ENCODE measurements at places on chromosomes 2 and 18. TPM values are rescaled to one million over a fixed set of nuclear protein-coding genes. Genes with fewer than 3 reads are reported as not detected.

The COQ10B gene
- 39.7 TPM for total RNA-seq

The ADAM23 gene
- total RNA-seq: 1.1 TPM

The IL1B gene
- 13.5 TPM for total RNA-seq

The IL1RL2 gene
- total RNA-seq: not detected

The TUBB8B gene
- total RNA-seq: not detected

The PDCD1 gene
- not detected for total RNA-seq

The ASXL3 gene
- 0.29 TPM for total RNA-seq

The LYPD6 gene
- 8.5 TPM for total RNA-seq

The ZSWIM2 gene
- total RNA-seq: not detected

The CCDC141 gene
- total RNA-seq: not detected

GRCh38 chr2:114406347-114406746 lies 36.1 kb upstream of the DPP10 start:
- DNase-seq: no peak

DNA sequence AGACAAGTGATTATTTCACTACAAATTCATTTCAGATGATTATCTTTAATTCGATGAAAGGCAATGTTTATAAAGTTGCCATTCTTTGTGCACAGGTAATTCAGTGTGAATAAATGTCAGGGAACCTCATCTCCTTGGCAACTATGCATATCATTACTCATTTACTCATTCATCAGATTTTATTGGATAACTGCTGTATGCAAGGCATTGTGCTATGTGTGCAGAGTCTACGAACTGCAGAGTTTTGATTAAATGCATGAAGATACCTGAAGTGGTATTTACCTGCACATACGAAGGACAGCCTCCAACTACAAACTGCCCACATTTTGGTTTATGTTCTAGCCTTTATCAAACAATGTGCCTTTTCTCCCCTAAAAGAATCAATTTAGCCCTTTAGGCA lies 3.5 kb downstream of the RND3 start:
- no peak for DNase-seq

- DNase-seq: no peak
These were observed 8.3 kb downstream of the ANXA4 start for GRCh38 chr2:69750246-69750645.

GRCh38 chr2:226733189-226733858 lies 66.3 kb downstream of the IRS1 start:
- DNase-seq: no peak

GRCh38 chr2:226721541-226721940 lies 78.1 kb downstream of the IRS1 start:
- no peak for DNase-seq

- DNase-seq: no peak
These were observed 69.7 kb upstream of the ACKR3 start for GRCh38 chr2:236499691-236500578.

- DNase-seq: no peak
These were observed 482.0 kb downstream of the BCL11A start for GRCh38 chr2:60071490-60071831.

DNA sequence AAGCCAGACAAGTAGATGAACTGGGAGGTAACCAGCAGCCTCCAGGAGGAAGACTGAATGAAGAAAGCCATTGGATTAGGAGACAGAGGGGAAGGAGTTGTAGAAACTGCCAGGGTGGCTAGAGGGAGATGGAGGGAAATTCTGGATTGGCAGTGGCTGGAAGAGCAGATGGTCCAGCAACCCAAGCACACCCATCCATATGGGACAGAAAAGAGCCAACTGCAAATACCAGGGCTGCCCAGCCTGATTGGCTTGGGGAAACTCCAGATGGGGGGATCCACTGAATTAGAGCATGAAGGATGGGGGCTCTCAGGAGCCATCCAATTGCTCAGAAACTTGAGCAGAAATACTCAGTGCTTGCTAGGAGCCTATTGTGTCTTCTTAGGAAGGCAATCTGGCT lies 173.5 kb upstream of the EPB41L3 start:
- DNase-seq: no peak

DNA sequence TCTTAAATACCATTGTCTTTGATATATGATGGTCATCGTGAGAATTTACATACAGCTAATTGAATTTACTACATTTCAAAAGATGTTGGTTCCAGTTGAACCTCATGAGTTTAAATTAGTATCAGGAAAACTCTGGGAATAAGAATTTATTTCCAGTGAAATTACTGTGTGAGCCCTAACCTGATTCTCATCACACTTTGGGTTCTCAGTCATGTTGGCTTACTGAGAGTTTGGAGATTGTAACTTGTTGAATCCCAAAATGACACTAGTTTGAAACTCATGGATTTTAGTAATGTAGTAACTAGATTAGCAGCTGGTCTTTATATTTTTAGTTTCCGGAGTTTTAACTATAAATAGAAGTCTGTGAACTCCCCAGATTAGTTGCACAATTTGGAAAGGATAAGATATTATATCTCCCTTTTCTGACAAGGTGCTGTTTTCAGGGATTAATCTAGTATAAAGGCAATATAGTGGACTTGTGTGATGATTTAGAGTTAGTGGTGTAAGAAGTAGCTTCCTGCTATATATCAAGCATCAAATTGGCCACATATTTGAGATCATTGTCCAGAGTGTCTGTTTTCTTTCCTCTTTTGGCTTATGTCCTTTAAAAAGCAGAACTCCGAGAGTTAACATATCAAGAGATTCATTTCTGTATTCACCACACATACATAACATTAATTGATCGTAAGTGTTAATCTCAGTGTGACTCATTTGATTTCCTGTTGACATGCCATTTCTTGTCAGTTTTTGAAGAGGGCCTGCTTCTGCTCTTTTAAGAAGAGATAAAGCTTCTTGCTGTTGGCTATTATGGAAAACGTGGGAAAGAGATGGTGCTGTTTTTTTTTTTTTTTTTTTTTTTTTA lies 15.7 kb downstream of the NDUFV2 start:
- no peak for DNase-seq

DNA sequence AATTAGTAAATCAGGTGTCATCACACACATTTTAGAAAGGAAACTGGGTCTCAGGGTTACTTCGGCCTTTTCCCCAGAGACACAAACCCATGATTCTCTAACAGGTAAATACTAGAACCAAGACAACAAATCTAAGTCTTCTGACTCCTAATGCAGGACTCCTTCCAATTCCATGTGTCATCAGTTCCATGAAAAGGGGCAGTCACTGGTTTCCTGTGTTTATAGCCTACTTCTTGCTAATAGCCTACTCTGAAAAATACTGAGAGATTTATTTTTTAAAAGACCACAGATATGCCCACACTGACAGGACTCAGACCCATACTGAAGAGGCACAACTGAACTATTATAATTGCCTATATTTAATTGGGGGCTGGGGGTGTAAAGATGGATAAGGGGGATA lies 33.0 kb downstream of the RAB1A start:
- DNase-seq: no peak

- no peak for DNase-seq
These were observed 146.6 kb downstream of the HAUS1 start for GRCh38 chr18:46250812-46251173.

DNA sequence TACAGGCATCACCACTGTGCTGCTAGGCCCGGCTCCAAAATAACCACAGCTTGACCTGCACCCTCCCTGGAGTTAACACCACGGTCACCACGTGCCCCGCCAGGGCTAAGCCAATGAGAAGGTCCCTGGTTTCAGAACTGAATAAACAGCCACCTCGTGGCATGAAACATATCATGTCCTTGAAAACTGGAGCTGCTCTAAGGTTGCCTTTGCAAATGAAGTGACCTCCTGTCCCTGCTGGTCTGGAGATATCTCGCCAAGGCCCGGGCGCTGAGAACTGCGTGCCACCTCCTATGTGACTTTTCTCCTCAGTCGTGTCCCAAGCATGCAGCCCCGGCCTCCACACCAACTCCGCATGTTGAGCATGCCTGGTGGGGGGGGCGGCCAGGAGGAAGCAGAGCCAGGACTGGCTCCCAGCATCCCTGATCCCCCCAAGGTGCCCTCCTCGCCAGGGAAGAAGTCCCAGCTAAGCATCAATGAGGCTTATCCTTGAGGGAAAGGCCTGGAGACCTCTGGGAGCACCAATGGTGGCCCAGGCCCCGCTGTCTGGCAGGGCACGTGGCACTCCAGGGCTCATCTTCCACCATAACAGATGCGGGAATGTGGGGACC lies 16.3 kb upstream of the KCNG2 start:
- no peak for DNase-seq

DNA sequence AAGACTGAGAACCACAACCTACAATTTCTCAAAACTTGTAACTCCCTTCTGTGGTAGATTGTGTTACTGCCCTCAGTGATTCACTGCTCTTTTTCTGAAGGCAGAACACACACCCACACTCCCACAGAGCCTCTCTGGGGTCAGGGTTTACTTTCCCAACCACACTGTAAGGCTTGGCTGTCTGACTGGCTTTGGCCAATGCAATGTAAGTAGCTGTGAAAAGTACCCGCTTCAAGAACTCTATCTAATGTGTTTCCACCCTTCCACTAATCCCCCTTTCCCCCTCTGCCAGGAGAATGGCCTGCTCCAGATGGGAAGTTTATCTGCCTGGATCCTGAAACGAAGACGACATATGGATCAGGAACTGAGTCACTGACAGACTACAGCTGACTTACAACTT lies 222.7 kb downstream of the CDH2 start:
- DNase-seq: peak; percentile 32

GRCh38 chr2:73267008-73267407 lies 17.3 kb downstream of the FBXO41 start:
- DNase-seq: no peak

DNA sequence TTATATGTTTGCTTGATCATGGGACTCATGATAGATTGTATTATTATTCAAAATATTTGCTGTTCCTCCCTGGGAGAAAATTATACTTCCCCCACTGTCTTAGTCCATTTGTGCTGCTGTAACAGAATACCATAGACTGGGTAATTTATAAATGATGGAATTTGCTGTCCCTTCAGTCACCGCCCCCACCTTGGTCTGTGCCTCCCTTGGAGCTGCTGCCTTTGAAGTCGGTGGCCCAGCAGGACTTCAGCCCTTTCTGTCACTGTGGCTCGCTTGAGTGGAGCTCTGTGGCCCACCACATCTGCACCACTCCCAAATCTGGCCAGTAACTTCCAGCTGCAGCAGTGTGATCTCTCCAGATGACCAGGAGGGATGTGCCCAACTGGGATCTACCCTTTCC lies 200.8 kb downstream of the AGPS start:
- DNase-seq: no peak

DNA sequence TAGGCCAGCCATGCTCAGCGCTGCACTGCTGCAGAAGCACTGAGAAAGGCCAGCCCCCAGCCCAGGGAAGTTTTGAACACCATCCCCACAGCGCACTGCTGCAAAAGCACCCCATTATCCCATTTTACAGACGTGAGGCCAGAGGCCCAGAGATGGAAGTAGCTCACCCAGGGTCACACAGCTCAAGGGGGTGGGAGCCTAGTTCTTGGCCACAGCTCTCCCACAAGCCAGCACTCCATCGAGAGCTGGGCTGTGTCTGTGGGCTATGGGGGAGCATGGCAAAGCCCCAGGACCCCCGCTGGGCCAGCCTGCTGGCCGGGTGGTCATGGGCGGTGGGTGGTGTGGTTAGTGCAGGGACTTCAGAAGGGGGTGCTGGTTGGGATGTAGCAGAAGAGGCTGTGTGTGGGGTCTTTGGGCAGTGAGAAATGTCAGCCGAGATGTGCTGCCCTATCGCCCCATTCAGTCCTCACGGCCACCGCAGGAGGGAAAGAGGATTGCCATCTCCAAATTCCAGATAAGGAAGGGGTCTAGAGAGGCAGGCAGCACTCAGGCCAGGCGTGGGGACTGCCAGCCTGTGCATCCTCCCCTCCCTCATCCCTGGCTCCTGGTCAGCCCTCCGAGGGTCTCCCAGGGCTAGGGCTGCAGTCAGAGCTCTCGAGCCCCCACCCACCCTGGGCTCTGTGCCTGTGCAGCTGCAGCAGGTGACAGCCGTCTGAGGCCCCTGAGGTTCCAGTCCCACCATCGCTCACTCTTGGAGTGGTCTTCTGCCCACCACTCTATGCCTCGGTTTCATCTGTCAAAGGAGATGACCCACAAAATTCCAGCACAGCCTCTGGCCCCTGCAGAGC lies 17.0 kb upstream of the GPR17 start:
- DNase-seq: no peak

DNA sequence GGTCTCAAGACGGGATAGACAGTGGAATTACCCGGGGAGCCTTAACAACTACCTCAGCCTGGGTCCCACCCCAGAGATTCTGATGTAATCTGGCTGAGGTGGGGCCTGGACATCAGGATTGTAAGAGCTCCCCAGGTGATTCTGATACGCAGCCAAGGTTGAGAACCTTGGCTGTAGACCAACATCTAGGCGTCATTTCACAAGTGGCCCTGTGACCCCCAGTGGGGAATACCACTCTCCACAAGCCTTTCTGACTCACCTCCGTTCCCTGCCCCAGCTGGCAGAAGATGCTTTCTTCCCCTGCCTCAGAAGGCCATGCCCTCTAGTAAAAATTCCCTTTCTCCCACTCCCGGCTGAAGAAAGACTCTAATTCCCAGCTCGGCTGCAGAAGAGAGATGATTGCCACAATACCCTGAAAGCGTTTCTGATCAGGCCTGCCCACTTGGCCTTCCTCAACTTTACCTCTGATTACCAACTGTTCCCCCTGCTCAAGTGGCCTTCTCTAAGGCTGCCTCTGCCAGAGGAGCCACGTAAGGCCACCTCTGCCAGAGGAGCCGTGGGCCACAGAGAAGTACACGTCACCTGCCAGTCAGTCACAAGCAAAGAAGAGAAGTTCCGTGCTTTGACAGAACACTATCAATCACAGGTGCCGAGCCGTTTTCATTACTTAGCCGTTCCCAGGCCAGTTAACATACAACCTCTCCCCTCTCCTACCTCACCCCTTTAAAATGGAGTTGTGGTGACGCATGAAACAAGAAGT lies 116.8 kb upstream of the PKDCC start:
- DNase-seq: peak; percentile 89

GRCh38 chr2:148955798-148956197 lies 80.8 kb downstream of the KIF5C start:
- no peak for DNase-seq

GRCh38 chr18:9575558-9575957 lies 38.8 kb downstream of the PPP4R1 start:
- peak; percentile 82 for DNase-seq

- no peak for DNase-seq
These were observed 103.8 kb downstream of the TRIM43 start for GRCh38 chr2:95695613-95696012.

GRCh38 chr2:31191931-31192330 lies 25.4 kb downstream of the CAPN14 start:
- DNase-seq: no peak

Data from Daoy (cell line).